ENCODE measurements at places on chromosomes 3 and 15. TPM values are rescaled to one million over a fixed set of nuclear protein-coding genes. Genes with fewer than 3 reads are reported as not detected.

Gene RBP2
- total RNA-seq: not detected

Gene KNG1
- not detected for total RNA-seq

Gene DGKG
- total RNA-seq: 16.2 TPM

Gene HYAL1
- 20.4 TPM for total RNA-seq

Gene PLAAT1
- not detected for total RNA-seq

Gene STAB1
- 50.4 TPM for total RNA-seq

Gene SHC4
- 0.78 TPM for total RNA-seq

Gene MNS1
- 1.6 TPM for total RNA-seq

Gene HTR3E
- not detected for total RNA-seq

Gene SCN5A
- not detected for total RNA-seq

- no peaks in the 10 kb centered on the region for H3K27me3 ChIP-seq
- no peak for DNase-seq
- H3K27ac ChIP-seq: no peak overlapping the region
- H3K36me3 ChIP-seq: no peaks in the 10 kb centered on the region
- no peaks in the 10 kb centered on the region for H3K4me1 ChIP-seq
- H3K4me3 ChIP-seq: no peak overlapping the region
Observed at GRCh38 chr3:88282528-88283241, 132.9 kb downstream of the C3orf38 start.

GRCh38 chr15:90362936-90363212, 10.8 kb downstream of the ZNF774 start:
- no peak for DNase-seq
- no peak overlapping the region for H3K27ac ChIP-seq
- no peaks in the 10 kb centered on the region for H3K36me3 ChIP-seq

- no peaks in the 10 kb centered on the region for H3K27me3 ChIP-seq
- no peak for DNase-seq
- H3K4me3 ChIP-seq: no peak overlapping the region
- no peak overlapping the region for H3K27ac ChIP-seq
- no peaks in the 10 kb centered on the region for H3K36me3 ChIP-seq
Observed at GRCh38 chr3:105349684-105350387, 16.9 kb upstream of the ALCAM start.

GRCh38 chr3:179410331-179410730, 40.9 kb downstream of the GNB4 start:
- H3K27me3 ChIP-seq: no peaks in the 10 kb centered on the region
- H3K4me3 ChIP-seq: no peak overlapping the region
- H3K27ac ChIP-seq: no peak overlapping the region
- no peaks in the 10 kb centered on the region for H3K36me3 ChIP-seq
- H3K4me1 ChIP-seq: no peaks in the 10 kb centered on the region
- no peak for DNase-seq

DNA sequence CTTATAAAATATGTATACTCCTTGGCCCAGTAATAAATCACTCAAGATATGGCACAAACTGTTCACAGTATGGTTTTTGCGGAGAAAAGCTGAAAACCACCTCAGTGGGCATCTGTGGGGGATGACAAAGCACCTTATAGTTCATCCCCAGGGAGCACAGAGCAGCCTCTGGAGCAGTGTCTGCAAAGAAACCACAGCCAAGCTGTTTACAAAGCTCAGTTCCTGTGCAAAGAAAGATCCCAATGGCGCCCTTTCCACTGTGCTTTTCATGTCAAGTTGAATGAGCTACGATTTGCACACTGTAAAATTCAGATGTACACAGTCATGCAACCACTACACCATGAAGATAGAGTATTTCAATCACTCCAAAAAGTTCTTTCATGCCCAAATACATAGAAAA, 2.5 kb upstream of the EFCC1 start:
- H3K4me3 ChIP-seq: no peak overlapping the region
- H3K4me1 ChIP-seq: peaks cover 31% of the 10 kb centered on the region

DNA sequence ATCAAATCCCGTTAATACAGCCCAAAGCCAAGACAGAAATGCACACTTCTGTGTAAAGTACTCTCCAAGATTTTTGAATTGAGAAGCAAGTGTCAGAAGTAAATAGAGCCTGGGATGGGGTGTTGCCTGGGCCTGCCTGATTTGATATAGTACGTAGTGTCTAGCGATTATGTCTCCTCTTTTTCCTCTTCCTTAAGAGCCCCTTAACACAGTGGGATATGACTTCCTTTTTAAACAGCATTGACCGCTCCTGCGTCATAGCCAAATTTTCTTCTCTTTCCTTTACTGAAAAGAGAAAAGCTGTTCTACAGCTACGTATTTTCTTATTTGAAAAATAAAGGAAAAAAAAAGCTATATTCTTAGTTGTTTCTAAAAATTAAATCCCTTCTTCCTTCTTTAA, 97.7 kb downstream of the PLCL2 start:
- no peak overlapping the region for H3K27ac ChIP-seq
- no peaks in the 10 kb centered on the region for H3K36me3 ChIP-seq
- H3K4me3 ChIP-seq: no peak overlapping the region
- no peaks in the 10 kb centered on the region for H3K27me3 ChIP-seq
- DNase-seq: no peak

- H3K27ac ChIP-seq: no peak overlapping the region
- peaks cover 27% of the 10 kb centered on the region for H3K27me3 ChIP-seq
- H3K4me3 ChIP-seq: no peak overlapping the region
- peaks cover 14% of the 10 kb centered on the region for H3K4me1 ChIP-seq
Observed at GRCh38 chr15:89399238-89400115, 64.9 kb upstream of the POLG start.

DNA sequence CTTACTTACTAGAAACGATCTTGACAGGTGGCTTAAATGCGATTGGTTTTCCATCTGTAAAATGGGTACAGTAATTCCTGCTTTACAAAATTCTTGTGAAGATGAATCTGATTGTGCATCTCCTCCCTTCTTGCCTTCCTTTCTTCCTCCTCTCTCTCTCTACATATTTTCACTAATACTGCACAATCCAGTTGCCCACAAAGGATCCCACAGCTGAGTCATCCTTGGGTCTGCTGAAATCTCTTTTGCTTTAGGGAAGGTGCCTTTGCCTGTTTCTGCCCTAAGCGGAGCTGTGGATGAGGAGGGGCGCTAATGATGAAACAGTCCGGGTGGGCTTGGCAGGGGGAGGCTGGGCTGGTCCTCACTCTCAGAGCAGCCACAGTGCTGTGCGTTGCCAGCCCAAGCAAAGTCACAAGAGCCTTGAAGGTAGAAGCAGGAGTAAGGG, 46.1 kb downstream of the AMOTL2 start:
- no peak overlapping the region for H3K4me3 ChIP-seq
- H3K4me1 ChIP-seq: peaks cover 37% of the 10 kb centered on the region
- DNase-seq: no peak
- H3K27ac ChIP-seq: peak overlapping the region; percentile 26
- no peaks in the 10 kb centered on the region for H3K27me3 ChIP-seq
- H3K36me3 ChIP-seq: no peaks in the 10 kb centered on the region

DNA sequence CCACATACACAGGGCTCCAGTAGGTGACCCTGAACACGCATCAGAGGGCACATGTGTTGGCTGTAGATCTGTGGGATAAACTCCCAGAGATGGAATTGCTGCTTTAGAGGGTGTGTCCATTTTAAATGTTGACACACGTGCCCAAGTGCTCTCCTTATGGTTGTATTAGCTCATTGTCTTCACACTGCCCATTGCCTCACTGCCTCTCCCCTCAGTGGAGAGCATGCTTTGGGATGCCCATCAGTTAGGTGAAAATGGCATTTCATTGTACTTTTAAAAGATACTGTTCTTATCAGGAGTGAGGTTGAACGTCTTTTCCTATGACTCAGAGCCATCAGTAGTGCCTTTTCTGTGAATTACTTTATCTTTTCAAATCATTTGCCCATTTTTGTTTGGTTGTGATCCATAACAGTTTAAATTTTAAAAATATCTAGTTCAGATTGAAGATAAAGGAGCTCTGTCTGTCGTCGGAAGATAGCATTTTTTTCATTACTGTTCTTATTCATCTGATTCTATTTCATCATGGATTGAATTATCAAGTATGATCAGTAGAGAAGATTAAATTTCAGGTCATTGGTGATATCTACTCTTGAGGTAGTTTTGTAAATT, 120.7 kb downstream of the CHDH start:
- DNase-seq: no peak
- H3K4me1 ChIP-seq: no peaks in the 10 kb centered on the region
- H3K4me3 ChIP-seq: no peak overlapping the region
- H3K27me3 ChIP-seq: no peaks in the 10 kb centered on the region

DNA sequence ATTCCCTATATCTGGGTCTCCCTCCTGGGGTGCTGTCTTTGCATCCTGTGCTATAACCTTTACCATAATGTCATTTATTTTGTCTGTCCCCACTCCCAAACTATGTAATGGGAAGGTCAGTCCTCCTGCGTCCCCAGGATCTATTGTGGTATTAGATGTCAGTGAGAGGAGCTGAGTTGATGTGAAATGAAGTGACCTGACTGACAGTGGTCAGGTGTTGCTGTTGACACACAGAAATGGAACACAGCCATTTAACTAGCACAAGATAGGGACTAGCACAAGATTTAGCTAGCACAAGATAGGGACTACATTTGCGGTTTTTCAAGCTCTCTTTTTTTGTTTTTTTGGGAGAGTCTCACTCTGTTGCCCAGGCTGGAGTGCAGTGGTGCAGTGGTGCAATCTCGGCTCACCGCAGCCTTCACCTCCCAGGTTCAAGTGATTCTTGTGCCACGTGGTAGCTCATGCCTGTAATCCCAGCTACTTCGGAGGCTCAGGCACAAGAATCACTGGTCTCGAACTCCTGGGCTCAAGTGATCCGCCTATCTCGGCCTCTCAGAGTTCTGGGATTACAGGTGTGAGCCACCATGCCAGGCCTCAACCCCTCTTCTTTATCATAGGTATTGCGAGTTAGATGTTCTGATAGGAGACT, 5.2 kb downstream of the NGRN start:
- H3K4me1 ChIP-seq: peaks cover 36% of the 10 kb centered on the region
- H3K27me3 ChIP-seq: no peaks in the 10 kb centered on the region
- H3K36me3 ChIP-seq: peaks cover 3% of the 10 kb centered on the region
- no peak overlapping the region for H3K27ac ChIP-seq
- H3K4me3 ChIP-seq: no peak overlapping the region

DNA sequence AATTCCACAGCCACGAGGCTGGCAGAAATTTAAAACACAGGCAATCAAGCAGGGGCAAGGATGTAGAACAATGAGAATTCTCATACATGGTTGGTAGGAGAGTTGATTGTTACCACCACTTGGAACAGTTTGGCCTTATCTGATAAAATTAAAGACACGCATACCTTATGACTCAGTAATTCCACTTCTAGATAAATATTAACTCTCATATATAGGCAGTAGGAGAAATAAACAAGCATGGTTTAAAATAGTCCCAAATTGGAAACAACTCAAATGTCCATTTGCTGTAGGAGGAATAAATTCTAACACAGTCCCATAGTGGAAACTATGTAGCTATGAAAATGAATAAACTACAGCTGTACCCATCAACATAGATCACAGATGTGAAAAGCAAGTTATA, 42.3 kb upstream of the USP3 start:
- no peak for DNase-seq
- H3K27ac ChIP-seq: no peak overlapping the region
- no peaks in the 10 kb centered on the region for H3K27me3 ChIP-seq

- H3K36me3 ChIP-seq: no peaks in the 10 kb centered on the region
- no peak for DNase-seq
- no peak overlapping the region for H3K4me3 ChIP-seq
- peaks cover 6% of the 10 kb centered on the region for H3K4me1 ChIP-seq
Observed at GRCh38 chr15:80087104-80087503, 27.6 kb downstream of the ZFAND6 start.

- no peak for DNase-seq
- no peak overlapping the region for H3K27ac ChIP-seq
- H3K4me1 ChIP-seq: no peaks in the 10 kb centered on the region
- no peak overlapping the region for H3K4me3 ChIP-seq
Observed at GRCh38 chr3:171088964-171089754, 62.6 kb upstream of the SLC2A2 start.

- H3K4me1 ChIP-seq: peaks cover 25% of the 10 kb centered on the region
- no peak overlapping the region for H3K27ac ChIP-seq
- H3K36me3 ChIP-seq: no peaks in the 10 kb centered on the region
- DNase-seq: no peak
Observed at GRCh38 chr3:194489736-194490612, 3.2 kb upstream of the ATP13A3 start.

DNA sequence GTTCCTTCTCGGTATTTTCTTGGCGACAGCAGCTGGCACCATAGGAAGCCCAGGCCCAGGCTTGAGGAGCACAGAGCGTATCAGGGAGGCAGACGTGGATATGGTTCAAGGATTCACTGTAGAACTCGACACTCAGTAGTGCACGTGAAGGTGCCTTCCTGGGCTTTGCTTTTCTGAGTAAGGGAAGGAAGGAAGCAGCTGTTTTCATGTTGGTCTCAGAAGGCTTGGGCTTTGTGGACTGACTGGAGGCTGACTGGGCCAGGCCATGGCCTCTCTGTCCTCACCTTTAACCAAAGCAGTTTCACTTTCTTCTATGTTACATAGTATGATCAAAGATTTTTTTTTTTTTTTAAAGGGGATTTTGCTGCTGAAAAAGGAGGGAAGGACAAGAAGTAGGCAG, 6.9 kb upstream of the GHRL start:
- peaks cover 13% of the 10 kb centered on the region for H3K36me3 ChIP-seq
- H3K4me1 ChIP-seq: peaks cover 9% of the 10 kb centered on the region
- no peak overlapping the region for H3K27ac ChIP-seq
- H3K4me3 ChIP-seq: no peak overlapping the region
- no peaks in the 10 kb centered on the region for H3K27me3 ChIP-seq
- no peak for DNase-seq

- no peaks in the 10 kb centered on the region for H3K4me1 ChIP-seq
- H3K4me3 ChIP-seq: no peak overlapping the region
- no peak for DNase-seq
- H3K36me3 ChIP-seq: no peaks in the 10 kb centered on the region
- H3K27ac ChIP-seq: no peak overlapping the region
- H3K27me3 ChIP-seq: no peaks in the 10 kb centered on the region
Observed at GRCh38 chr15:72866182-72866581, 82.6 kb upstream of the ADPGK start.

DNA sequence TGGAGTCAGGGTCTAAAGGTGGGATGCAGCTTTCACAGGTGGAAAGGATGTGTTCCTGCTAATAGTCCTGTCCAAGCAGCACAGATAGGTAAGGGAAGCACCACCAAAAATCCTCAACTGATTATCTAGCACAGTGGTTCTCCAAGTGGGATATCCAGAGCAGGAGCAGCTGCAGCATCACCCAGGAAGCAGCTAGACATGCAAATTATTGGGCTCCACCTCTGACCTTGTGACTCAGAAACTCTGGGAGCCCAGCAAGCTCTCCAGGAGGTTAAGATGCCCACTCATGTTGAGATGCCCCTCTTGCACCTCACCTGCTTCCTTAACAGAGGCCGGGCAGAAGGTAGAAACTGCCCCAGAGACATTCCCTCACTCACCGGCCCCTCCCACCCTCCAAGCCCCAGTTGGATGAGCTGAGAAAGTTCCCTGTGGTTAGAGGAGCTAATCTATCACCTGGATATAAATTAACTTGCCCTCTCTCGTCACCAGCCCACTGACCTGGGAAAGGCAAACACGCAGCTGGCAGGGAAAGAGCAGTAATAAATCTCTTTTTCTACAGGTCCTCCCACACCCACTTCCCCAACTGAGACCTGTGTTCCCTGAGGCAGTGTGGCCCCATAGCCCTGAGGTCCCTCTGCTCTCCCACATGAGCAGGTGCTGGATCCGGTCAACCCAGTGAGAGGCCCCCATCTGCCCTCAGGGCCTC, 39.3 kb downstream of the ADCY5 start:
- DNase-seq: peak; percentile 65
- no peaks in the 10 kb centered on the region for H3K36me3 ChIP-seq
- H3K27ac ChIP-seq: peak overlapping the region; percentile 72
- no peaks in the 10 kb centered on the region for H3K27me3 ChIP-seq
- H3K4me1 ChIP-seq: peaks cover 75% of the 10 kb centered on the region

Measured in body of pancreas (tissue), 4 donors.